ENCODE measurements at places on chromosomes 11 and 22. TPM values are rescaled to one million over a fixed set of nuclear protein-coding genes. Genes with fewer than 3 reads are reported as not detected.
A peak's percentile ranks its signal among the peaks of the same experiment; 100 is the strongest.

DNA sequence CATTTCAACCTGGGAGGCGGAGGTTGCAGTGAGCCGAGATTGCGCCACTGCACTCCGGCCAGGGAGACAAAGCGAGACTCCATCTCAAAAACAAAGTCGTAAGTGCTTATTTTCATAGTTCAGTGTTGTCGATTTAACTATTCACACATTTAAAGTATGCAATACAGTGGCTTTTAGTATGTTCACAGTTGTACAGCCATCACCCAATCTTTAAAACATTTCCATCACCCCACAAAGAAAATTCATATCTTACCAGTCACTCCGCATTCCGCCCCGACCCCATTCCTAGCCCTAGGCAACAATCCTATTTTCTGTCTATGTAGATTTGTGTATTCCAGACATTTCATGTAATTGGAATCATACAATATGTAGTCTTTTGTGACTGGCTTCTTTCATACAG, 11.9 kb downstream of the IPO7 start:
- H3K4me3 ChIP-seq, result no peak overlapping the region
- DNase-seq, result no peak
- no peak overlapping the region for H3K27ac ChIP-seq
- H3K4me1 ChIP-seq, result peaks cover 19% of the 10 kb centered on the region
- no peaks in the 10 kb centered on the region for H3K27me3 ChIP-seq

GRCh38 chr22:47586946-47587345, 824.5 kb downstream of the TBC1D22A start:
- no peaks in the 10 kb centered on the region for H3K4me1 ChIP-seq
- no peak for DNase-seq
- no peaks in the 10 kb centered on the region for H3K27me3 ChIP-seq

GRCh38 chr11:104625246-104625645, 273.0 kb downstream of the CASP12 start:
- H3K4me1 ChIP-seq, result no peaks in the 10 kb centered on the region
- no peak for DNase-seq
- no peaks in the 10 kb centered on the region for H3K36me3 ChIP-seq
- no peak overlapping the region for H3K27ac ChIP-seq
- H3K27me3 ChIP-seq, result no peaks in the 10 kb centered on the region

DNA sequence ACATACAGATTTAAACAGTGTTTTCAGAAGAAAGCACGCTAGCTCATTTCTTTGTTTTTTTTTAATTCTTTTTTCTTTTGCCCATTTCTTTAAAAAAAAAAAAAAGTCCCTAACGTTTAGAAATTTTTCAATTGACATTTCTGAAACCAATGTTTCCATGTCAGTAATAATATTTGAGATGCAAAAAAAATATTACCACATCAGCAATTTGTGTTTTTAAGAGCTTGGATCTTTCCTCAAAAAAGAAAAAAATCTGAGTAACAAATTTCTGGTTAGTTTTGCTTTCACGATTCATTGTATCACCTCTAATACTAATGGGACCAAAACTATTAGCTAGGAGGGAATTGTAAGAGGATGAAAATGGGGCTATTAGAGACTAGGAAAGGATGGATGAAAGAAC, 39.9 kb upstream of the ASPHD2 start:
- H3K4me3 ChIP-seq, result no peak overlapping the region
- no peaks in the 10 kb centered on the region for H3K4me1 ChIP-seq
- peaks cover 4% of the 10 kb centered on the region for H3K27me3 ChIP-seq
- H3K27ac ChIP-seq, result no peak overlapping the region

GRCh38 chr11:74057249-74058151, 48.6 kb upstream of the UCP3 start:
- no peak overlapping the region for H3K4me3 ChIP-seq
- H3K27me3 ChIP-seq, result no peaks in the 10 kb centered on the region
- H3K4me1 ChIP-seq, result no peaks in the 10 kb centered on the region
- no peak for DNase-seq

DNA sequence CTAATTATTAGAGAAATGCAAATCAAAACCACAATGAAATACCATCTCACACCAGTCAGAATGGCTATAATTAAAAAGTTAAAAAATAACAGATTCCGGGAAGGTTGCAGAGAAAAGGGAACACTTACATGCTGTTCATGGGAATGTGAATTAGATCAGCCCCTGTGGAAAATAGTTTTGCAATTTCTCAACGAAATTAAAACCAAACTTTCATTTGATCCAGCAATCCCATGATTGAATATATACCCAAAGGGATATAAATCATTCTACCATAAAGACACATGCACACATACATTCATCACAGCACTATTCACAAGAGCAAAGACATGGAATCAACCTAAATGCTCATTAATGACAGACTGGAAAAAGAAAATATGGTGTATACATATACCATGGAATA, 32.5 kb downstream of the NOX4 start:
- H3K4me1 ChIP-seq, result no peaks in the 10 kb centered on the region
- H3K4me3 ChIP-seq, result no peak overlapping the region
- no peak for DNase-seq
- H3K36me3 ChIP-seq, result no peaks in the 10 kb centered on the region
- no peak overlapping the region for H3K27ac ChIP-seq

GRCh38 chr11:112255067-112255720, 5.5 kb downstream of the PLET1 start:
- H3K4me3 ChIP-seq, result no peak overlapping the region
- H3K4me1 ChIP-seq, result peaks cover 6% of the 10 kb centered on the region
- no peaks in the 10 kb centered on the region for H3K27me3 ChIP-seq
- peak; percentile 79 for DNase-seq

DNA sequence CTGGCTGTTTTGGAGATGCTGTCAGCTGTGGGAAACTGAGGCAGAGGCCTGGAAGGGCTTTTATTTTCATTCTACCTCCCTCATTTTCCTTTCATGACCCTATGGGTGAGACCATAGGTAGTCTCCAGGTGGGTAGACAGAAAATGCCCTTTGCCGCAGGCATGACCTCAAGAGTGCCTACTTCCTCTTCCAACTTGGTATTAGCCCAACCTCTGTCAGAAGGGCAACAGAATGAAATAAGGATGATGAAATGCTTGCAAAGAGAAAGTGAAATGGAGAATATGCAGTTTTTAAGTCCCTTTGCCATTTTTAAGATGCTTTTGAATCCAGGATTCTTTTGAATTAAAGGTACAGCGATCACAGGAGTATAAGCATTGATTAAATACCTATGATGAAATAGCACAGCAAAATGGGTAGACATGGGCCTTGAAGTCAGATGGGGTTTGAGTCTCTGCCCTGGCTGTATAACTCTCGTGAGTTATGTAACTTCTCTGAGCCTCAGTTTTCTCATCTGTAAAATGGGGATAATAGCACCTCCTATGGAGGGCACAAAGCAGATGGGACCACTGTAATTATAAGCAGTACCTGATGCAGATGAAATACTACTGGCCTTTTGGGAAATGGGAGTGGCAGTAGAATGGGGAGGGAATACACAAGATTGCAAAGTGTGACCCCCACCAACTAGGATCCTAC, 3.7 kb downstream of the ASPHD2 start:
- H3K4me1 ChIP-seq, result no peaks in the 10 kb centered on the region
- DNase-seq, result peak; percentile 35
- H3K27me3 ChIP-seq, result no peaks in the 10 kb centered on the region
- H3K36me3 ChIP-seq, result no peaks in the 10 kb centered on the region
- H3K27ac ChIP-seq, result no peak overlapping the region

- no peaks in the 10 kb centered on the region for H3K36me3 ChIP-seq
- H3K4me3 ChIP-seq, result no peak overlapping the region
- H3K4me1 ChIP-seq, result no peaks in the 10 kb centered on the region
- DNase-seq, result no peak
- no peak overlapping the region for H3K27ac ChIP-seq
- peaks cover 5% of the 10 kb centered on the region for H3K27me3 ChIP-seq
Measured at GRCh38 chr11:11073996-11074395, 216.1 kb upstream of the ZBED5 start.

DNA sequence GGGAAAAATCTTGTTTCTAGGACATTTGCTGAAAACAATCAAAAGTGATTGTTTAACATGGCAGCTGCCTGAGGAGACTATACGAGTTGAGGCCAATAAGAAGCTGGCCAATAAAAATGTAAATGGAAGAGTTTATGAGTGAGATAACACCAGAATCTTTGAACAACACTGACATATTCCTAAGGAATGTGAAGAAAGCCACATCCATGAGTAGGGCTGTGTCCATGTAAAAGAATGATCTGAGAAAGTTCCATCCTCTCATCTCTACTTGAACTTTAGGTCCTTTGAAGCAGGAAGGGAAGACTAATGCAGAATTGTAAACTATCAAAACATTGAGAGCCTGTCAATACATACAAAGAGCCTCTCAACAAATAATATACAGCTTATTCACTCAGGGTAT, 6.9 kb upstream of the CHORDC1 start:
- no peak overlapping the region for H3K4me3 ChIP-seq
- no peaks in the 10 kb centered on the region for H3K4me1 ChIP-seq
- no peaks in the 10 kb centered on the region for H3K27me3 ChIP-seq
- H3K36me3 ChIP-seq, result no peaks in the 10 kb centered on the region
- no peak overlapping the region for H3K27ac ChIP-seq

DNA sequence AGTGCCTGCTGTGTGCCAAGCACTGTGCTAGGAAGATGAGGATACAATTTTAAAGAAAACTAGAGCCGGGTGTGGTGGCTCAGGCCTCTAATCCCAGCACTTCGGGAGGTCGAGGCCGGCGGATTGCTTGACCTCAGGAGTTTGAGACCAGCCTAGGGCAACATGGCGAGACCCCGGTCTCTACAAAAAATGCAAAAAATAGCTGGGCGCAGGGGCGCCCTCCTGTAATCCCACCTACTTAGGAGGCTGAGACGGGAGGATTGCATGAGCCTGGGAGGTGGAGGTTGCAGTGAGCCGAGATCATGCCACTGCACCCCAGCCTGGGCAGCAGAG, 8.3 kb downstream of the TPBGL start:
- no peak overlapping the region for H3K27ac ChIP-seq
- H3K4me3 ChIP-seq, result no peak overlapping the region
- H3K27me3 ChIP-seq, result no peaks in the 10 kb centered on the region
- no peaks in the 10 kb centered on the region for H3K4me1 ChIP-seq
- no peak for DNase-seq

GRCh38 chr11:31813391-31814175, 2.5 kb upstream of the PAX6 start:
- H3K36me3 ChIP-seq, result no peaks in the 10 kb centered on the region
- H3K4me1 ChIP-seq, result peaks cover 22% of the 10 kb centered on the region
- H3K27ac ChIP-seq, result no peak overlapping the region
- H3K27me3 ChIP-seq, result peaks cover 92% of the 10 kb centered on the region
- peak overlapping the region; percentile 57 for H3K4me3 ChIP-seq

DNA sequence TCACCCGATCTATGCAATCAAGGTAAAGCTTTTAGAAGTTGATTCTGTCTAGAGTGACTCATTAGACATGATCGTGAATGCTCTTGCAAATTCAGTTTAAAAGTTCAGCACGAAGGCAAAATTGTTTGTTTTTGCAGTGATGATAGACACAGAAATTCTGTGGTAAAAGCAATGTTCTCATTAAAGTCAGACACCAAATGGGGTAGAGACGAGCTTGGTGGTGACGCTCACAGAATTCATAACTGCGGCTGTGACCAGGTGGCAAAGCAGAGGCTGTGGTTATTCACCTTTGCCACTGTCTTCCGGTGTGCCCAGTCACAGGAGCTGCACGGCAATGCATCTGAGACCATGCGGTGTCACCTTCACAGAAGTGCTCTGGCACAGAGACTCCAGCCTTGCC, 83.4 kb downstream of the WNT7B start:
- no peak for DNase-seq
- H3K27me3 ChIP-seq, result peaks cover 32% of the 10 kb centered on the region
- no peaks in the 10 kb centered on the region for H3K36me3 ChIP-seq
- no peaks in the 10 kb centered on the region for H3K4me1 ChIP-seq

- H3K36me3 ChIP-seq, result no peaks in the 10 kb centered on the region
- H3K27me3 ChIP-seq, result no peaks in the 10 kb centered on the region
- H3K4me1 ChIP-seq, result peaks cover 19% of the 10 kb centered on the region
Measured at GRCh38 chr11:122653916-122654585, 1.5 kb upstream of the UBASH3B start.

DNA sequence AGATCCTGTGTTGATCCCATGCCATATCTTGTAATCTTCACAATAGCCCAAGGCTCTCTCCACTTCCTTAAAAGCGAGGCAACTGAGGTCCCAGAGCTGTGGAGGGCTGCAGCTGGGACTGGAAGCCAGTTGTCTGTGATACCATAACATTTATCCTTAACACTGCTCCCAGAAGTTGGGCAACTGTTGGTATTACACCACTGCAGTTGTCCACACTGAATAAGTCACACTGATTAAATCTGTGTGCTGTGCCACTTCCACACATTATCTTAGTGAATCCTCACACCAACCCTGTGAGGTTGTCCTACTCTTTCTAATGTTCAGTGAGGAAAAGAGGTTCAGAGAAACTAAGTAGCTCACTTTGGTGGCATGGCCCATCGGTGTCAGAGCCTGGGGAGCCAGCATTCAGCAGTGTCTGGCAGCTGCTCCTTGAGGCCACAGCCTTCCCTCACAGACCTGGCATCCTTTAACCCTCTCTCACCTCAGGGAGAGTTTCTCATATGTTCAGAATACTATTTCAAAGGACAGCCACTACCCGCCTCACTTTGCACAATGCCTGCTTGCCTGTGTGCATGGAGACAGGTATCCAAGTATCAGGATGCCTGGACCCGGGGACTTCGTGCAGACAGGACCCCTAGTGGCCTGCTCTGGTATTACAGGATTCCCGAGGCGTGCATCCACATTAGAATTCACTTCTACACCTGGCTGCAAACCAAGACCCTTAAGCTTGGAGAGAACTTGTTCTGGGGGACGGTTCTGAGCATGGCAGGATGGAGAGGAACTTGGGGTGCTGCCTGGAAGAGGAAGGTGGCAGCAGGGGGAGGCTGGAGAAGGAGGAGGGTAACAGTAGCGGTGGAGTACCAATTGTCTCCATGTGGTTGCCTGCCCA, 221.9 kb upstream of the TBCEL start:
- H3K36me3 ChIP-seq, result no peaks in the 10 kb centered on the region
- H3K4me3 ChIP-seq, result no peak overlapping the region
- H3K4me1 ChIP-seq, result no peaks in the 10 kb centered on the region
- no peaks in the 10 kb centered on the region for H3K27me3 ChIP-seq
- peak; percentile 54 for DNase-seq
- H3K27ac ChIP-seq, result no peak overlapping the region

GAB2 gene
- polyA plus RNA-seq, result 3.6 TPM

RAB3IL1 gene
- 17.4 TPM for polyA plus RNA-seq

OVOL1 gene
- not detected for polyA plus RNA-seq

OR51B4 gene
- polyA plus RNA-seq, result not detected

SLC1A2 gene
- 1.4 TPM for polyA plus RNA-seq
